Central memory CD4-positive, alpha-beta T cell (primary cell): ENCODE measurements at places on chromosomes 13 and 19.

- no peak for DNase-seq
Measured at GRCh38 chr19:38245826-38246498, 10.2 kb downstream of the PPP1R14A start.

GRCh38 chr13:35283856-35284255 lies 192.6 kb downstream of the MAB21L1 start:
- DNase-seq = no peak

DNA sequence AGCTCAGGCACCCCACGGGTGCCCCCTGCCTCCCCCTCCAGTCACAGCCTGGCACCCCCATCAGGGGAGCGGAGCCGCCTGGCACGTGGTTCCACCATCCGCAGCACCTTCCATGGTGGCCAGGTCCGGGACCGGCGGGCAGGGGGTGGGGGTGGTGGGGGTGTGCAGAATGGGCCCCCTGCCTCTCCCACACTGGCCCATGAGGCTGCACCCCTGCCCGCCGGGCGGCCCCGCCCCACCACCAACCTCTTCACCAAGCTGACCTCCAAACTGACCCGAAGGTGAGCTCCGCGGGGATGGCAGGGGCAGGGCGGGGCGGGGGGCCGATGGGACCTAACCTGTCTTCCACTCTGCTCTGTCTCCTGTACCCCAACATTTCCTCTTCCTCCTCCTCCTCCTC lies 25.0 kb downstream of the CKM start:
- no peak for DNase-seq

GRCh38 chr19:40213251-40213829 lies 4.8 kb downstream of the TTC9B start:
- no peak for DNase-seq

DNA sequence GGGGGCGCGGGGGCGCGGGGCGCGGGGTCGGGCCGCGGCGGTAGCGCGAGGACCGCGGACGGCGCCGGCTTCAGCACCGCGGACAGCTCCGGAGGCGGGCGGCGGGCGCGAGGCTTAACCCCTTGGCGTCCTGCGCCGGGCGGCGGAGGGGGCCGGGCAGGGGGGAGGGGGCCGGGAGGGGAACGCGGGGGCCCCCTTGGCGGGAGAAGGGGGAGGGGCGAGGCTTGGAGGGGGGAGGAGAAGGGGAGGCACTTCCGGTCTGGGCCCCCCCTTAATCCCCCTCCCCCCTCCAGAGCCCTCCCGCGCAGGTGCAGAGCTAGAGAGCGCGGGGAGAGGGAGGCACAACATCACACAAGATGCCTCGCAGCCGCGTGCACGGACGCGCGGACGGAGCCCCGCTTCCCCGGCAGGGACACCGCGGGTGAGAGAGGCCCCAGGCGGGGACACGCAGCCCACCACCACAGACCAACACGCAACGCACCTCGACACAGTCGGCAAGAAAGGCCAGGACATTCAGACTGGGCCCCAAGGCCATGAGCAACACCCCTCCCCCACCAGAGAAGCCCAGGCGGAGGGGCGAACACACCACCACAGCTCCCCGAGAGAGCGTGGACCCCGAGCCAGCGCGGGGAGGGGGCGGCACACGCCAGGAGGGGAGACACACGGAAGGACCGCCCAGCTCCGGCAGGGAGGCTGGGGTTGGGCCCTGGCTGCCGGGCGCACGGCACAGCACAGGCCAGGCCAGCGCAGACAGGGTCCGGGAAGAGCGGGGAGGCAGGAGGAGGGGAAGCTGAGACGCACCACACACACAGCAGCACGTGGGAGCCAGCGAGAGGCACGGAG lies 24.1 kb downstream of the SHANK1 start:
- no peak for DNase-seq

DNA sequence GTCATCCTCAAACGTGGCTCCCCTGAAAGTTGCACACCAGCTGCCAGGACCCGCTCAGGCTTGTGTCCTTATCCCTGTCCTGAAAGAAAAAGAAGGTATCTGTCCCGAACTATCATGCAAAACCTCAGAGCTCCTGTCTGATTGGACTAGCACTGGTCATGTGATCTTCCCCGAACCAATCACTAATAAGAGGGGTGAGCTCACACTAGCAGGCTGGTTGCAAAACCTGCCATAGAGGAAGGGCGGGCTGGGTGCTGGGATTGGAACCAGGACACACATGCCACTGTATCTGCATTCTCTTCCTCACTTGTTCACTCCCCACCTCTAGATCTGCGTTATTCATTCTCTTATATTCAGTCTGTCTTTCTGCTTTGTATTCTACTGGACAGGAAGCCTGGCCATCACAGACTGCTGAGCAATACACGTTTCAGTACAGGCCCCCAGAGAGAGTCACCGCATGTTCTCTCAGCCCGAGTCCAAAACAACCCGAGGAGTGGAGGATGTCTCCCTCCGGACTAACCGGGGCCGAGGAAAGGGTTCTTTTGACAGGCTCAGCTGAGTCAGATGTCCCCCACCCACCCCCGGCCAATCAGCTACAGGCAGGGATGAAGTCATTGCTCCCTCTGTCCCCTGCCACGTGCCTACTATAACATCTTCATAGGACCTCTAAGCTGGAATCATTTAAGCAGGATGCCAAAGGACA lies 97.7 kb downstream of the SIPA1L3 start:
- no peak for DNase-seq

- DNase-seq = no peak
Measured at GRCh38 chr19:43695985-43696704, 19.7 kb upstream of the IRGC start.

- peak; percentile 73 for DNase-seq
Measured at GRCh38 chr13:48156466-48156865, 61.6 kb upstream of the MED4 start.

DNA sequence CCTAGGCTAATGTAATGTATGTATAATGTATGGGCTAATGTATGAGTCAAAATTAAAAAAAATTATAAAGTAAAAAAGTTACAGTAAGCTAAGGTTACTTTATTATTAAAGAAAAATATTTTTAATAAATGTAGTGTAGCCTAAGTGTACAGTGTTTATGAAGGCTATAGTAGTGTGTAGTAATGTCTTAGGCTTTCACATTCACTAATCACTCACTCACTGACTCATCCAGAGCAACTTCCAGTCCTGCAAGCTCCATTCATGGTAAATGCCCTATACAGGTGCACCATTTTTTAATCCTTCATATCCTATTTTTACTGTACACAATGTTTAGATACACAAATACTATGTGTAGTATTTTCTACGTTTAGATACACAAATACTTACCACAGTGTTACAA lies 1.8 kb upstream of the TMEM272 start:
- DNase-seq = no peak

DNA sequence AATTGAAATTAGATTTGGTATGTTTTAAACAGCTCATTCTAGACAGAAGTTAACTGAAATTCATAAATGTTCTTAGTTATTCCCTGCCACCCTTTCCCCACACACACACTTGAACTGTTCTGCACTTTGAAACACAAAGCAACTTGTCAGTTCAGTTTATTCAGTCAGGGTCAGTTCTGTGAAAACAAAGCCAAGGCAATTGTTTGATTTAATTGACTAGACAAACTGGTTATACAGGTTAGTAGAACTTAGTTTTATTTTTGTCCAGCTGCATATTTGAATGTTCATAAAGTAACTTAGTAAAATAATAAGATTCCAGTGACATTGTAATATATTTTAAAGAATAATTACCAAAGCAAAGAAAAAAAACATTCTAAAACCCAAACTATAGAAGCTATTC lies 98.3 kb upstream of the KLF5 start:
- DNase-seq = no peak

DNA sequence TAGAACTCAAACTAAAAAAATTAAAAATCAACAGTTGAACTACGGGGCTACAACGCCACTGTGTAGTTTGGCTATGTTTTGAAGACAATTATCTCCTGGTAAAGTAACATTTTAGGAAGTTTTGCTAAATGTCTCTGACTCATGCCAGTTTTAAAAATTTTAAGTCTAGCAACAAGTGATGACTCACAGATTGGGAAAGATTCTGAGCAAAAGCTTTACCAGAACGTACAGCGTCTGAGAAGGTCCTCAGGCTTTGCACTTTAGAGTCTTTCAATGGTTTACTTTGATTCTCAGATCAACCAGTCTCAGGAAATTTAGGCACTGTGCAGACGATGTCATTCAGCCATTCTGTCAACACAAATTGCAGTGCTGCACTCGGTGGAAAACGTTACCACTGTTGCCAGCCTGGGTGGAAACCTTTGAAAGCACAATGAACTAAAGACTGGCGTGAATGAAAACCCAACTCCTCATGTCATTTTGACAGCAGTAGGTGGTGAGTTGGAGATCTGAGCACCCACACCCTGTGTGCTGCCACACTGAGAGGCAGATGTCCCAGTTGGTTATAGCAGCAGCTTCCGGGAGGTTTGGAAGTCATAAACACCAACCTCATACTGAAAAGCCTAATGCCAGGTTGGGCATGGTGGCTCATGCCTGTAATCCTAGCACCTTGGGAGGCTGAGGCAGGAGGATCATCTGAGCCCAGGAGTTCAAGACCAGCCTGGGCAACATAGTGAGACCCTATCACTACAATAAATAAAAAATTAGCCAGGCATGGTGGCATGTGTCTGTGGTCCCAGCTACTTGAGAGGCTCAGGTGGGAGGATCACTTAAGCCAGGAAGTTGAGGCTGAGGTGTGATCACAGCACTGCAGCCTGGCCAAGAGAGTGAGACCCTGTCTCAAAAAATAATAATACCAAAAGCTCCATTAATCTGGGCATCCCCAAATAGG lies 6.3 kb upstream of the WTIP start:
- no peak for DNase-seq
